Central memory CD4-positive, alpha-beta T cell (primary cell): ENCODE measurements at places on chromosomes 1 and 21.

- DNase-seq: peak; percentile 50
These were observed 7.6 kb downstream of the TXNIP start for GRCh38 chr1:145988773-145989172.

- no peak for DNase-seq
These were observed 12.4 kb upstream of the PRDM16 start for GRCh38 chr1:3056641-3057040.

DNA sequence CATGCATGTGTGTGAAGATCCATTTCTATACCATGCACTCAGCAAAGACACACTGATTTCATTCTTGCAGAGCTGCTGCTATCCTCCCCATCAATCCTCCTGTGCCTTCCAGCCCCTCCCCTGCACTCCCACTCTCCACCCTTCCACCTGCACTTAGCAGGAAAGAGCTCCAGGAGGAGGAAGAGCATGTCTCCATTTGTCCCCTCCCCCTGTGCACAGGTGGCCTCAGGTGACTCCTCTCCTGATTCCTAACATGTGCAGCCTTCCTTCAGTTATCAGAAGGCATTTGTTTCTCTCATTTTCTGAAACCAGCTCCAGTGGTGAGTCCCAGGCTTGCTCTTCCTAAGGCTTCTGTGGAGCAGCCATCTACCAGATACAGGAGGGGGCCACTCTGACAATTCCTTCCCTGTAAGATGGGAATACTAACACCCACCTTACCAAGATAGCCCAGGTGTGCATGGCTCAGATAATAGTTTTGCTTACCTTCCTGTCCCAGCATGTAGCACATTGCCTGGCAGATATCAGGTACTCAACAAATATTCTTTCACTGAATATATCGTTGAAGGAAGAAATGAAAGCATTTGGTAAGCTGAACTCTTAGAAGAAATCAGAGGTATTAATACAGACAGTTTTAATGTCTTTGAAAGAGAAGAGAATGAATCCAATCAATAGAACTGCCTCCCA, 21.9 kb upstream of the FAM3B start:
- DNase-seq: no peak

DNA sequence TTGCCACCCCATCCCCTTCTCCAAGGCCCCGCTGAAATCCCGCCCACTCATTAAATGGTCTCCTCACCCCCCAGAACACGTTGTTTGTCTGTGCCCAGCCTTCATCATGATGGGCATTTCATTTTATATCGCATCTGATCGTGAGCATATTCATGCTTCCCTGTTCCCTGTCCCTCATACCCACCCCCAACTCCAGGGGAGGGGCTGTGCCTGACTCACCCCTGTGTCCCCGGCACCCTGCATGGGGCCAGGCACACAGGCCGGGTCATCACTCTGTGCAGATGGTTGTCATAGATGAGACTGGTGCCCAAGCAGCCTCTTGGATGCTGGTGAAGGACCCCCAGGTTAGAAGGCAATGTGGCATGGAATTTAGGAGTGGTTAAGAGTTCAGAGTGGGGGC, 11.0 kb downstream of the CAMK2N1 start:
- no peak for DNase-seq

- no peak for DNase-seq
These were observed 13.8 kb downstream of the EIF4G3 start for GRCh38 chr1:21162740-21163464.

- no peak for DNase-seq
These were observed 4.9 kb downstream of the TMEM9 start for GRCh38 chr1:201149400-201149799.

DNA sequence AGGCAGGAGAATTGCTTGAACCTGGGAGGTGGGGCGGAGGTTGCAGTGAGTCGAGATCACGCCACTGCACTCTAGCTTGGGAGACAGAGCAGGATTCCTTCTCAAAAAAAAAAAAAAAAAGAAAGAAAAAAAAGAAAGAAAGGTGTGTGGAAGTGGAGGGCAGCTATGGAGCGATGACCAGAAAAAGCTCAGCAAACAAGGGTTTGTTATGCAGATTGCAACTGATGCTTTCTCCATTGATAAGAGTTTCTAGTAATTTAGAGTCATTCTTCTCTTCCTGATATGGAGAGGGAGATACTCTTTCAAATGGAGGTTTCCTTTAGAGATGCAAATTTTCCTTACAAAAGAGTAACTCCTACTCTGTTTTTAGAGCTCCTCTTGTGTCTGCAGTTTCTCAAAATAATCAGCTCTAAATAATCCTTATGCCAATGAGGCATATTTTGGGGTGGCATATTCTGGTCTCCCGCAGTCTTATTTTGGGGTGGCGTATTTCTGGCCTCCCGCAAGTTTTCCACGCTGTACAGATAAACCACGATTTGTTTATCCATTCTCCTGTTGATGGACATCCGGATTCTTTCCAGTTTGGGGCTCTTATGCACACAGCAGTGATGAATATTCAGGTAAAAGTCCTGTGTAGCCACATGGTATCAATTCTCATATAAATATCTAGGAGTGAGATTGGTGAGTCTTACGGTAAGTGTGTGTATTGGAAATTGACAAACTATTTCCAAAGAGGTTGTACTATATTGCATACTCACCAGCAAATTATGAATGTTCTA, 30.7 kb upstream of the RCC2 start:
- DNase-seq: no peak

DNA sequence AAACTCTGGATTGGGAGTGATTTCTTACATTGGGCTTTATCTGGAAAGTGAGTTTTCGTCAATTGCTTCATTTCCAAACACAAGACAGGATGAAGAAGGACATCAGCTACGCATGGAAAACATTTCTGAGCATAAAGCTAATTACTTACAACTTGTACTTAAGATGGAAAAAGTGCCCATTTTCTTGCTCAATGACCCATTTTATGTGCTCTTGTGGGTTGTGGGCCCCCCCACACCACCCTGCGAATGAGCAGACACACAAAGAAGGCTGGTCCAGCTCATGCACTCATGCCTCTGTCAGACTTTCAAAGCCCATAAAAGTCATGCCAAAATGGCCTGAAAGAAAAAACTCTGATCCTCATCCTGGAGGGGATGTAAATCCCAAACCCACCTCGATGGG, 663.0 kb downstream of the AJAP1 start:
- no peak for DNase-seq
